ENCODE measurements at places on chromosomes 3 and 15.

- no peak for DNase-seq
Observed at GRCh38 chr3:8657804-8658305, 13.3 kb upstream of the SSUH2 start.

DNA sequence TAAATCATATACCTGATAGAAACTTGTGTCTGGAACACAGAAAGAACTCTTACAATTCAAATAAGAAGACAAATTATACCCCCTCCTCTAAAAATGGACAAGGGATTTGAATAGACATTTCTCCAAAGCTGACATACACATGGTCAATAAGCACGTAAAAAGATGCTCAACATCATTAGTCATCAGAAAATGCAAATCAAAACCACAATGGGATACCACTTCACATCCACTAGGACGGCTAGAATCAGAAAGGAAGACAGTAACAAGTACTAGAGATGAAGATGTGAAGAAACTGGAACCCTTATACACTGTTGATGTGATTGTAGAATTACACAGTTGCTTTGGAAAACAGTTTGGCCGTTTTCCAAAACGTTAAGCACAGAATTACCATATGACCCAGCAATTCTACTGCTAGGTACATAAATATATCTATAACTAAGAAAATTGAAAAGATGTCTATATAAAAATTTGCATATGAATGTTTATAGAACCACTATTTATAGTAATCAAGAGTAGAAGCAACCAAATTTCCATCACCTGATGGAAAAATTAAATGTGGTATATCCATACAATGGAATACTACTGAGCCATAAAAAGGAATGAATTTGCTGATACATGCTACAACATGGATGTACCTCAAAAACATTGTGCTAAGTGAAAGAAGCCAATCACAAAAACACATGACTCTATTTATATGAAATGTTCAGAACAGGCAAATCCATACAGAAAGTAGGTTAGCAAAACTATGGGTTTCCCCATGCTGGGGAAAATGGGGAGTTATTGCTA, 60.8 kb downstream of the GREM1 start:
- no peak for DNase-seq

DNA sequence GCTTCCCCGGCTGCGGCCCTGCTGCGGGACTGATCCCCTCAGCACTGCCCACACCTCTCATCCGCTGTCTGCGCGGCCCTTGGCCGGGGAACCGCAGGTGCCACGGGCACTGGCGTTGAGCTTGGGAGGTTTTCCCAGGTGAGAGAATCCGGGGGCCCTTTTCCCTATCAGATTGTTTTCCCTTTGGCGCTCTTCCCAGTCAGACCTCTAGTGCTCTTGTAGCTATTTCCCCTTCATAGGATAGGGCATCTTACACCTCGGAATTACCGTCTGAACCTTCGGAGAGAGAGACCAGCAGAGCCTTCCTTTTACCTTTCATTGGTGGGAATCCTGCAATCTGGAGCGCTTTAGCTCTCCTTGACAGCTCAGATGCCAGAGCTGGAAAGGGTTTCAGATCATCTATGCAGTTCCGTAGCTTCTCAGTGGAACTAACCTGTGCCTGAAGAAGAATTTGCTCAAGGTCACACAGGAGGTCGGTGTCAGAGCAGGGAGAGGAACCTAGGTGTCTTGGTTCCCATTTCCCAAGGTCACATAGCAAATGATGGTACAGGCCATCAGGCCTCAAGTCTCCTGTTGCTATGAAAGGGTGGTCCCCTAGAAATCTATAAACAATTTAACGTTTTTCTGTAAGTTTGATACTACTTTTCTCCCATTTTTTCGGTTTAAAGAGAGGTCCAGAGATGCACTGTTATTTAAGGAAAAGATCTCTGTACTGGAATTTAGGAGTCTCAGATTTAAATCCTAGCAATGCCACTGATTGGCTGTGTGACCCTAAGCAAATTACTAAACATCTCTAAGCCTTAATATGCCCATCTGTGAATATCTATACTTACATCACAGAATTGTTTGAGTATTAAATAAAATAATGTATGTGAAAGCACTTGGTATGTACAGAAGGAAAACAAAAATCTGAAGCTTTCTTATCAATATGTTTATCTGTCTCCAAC, 916 bp downstream of the IDH3A start:
- DNase-seq, result no peak

DNA sequence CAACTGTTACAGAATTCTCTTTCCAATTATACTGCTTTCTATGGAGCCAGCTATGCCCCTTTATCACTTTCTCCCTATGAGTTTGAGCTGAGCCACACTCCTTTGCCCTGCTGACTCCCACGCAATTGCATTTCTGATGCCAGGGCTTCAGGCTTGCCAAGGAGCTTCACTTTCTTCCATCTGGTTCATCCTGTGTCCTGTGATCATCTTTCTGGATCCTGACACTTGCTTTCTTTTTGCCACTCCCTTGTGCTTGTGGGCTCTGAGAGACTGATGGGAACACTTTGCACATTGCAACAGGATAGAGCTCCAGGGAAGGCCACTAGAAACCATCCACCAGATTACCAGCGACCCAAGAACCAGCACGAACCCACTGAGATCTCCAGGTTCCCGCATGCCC, 77.0 kb upstream of the SEC13 start:
- no peak for DNase-seq

GRCh38 chr3:128278761-128279600, 125.7 kb downstream of the EEFSEC start:
- peak; percentile 59 for DNase-seq

- DNase-seq, result no peak
Observed at GRCh38 chr15:75109736-75110130, 86.3 kb downstream of the PPCDC start.

GRCh38 chr15:91199511-91199910, 99.5 kb downstream of the SV2B start:
- DNase-seq, result no peak

DNA sequence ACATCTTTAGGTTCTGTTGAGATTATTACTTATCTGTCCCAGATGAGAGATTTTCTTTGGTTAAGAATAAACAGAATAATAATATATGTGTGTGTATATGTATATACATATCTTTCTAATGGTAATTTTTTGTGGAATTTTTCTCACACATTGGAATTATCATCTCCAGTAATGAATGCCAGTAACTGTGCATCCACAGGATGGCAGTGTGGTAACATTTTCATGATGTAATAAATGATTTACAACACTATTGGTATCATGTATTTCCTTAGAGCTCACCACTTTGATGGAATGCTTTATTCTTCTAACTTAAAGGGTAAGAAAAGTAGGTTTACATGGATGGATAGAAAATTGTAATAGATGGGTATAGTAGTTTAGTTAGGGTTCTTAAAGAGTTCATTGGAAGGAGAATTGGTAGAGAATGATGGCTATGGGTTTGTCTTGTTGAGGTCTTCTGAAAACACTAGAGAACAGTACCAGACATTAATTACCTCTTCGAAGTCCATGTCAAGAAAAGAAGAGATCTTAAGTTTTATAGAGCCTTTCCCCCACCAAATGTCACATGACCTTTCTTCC, 78.1 kb downstream of the STT3B start:
- DNase-seq, result no peak

- no peak for DNase-seq
Observed at GRCh38 chr3:119453822-119454221, 9.6 kb downstream of the TMEM39A start.

GRCh38 chr15:80323285-80323684, 71.3 kb upstream of the CTXND1 start:
- DNase-seq, result no peak

GRCh38 chr3:48370333-48370713, 1.7 kb upstream of the FBXW12 start:
- no peak for DNase-seq

- DNase-seq, result peak; percentile 69
Observed at GRCh38 chr3:25033407-25034029, 394.5 kb upstream of the RARB start.

DNA sequence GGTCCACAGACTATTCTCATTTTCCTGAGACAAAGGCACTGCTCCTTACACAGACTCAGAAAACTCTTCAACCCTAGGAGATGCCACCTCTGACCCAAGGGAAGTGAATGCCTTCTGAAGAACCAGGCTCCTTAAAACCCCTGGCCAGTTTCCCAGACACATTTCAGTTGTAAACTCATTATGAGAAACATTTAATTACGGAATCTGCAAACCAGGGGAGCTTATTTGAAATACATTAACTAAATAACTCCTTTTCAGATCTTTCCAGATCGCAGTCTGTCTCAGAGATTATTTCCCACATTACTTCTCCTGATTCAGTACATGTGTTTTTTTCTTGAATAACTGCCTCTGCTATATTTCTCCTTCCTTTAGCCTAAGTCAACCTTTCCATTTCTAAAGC, 17.6 kb downstream of the MYO5A start:
- DNase-seq, result no peak

DNA sequence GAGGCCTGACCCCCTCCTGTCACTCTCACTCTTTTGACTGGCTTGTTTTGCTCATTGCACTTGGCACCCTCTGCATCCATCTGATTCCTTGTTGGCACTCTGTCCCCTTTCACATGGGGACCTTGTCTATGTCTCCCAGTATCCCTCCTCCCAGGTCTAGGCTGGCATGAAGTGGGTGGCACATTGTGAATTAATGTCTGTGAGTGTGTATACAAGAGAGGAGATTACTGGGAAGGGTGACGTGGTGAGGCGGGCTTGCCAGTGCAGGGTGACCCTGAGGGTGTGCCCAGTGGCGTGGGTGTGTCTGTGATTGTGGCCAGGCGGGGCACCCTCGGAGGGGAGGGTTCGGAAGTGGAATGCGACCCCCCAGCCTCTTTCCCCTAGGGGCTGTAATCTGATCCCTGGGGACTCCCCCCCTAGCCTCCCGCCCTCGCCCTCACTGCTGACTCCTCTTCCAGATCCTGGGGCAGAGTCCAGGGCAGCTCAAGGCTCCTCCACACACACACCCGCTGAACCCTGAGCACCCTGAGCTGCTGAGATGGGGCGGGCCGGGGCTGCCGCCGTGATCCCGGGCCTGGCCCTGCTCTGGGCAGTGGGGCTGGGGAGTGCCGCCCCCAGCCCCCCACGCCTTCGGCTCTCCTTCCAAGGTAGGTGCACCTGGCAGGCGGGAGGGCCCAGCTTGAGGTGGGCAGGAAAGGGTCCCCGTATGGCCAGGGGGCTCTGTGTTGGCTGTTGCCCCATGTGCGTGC, at the start of gene SEMA3B:
Gene SEMA3B (plus strand): TSS at position 445 of the 749 bp plus-strand sequence. CDS start 94 bp downstream, at position 539.
- DNase-seq, result no peak

- no peak for DNase-seq
Observed at GRCh38 chr15:32909431-32909830, 191.6 kb downstream of the GREM1 start.

DNA sequence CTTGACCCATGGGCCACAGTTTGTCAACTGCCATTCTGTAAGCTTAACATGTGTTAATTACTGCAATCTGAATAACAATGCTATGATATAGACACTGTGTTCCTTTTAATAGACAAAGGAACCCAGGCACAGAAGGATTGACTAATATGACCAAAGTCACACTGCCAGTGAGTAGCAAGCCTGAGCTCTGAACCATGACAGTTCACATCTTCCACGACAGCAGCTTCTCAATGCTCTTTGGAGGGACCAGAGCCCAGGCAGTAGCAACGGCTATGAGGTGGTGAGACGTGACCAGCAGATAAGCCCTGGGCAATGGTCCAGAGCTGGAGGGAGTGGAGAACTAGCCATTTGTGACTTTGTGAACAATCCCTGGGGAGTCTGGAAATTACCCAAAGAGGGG, 19.4 kb downstream of the CA12 start:
- no peak for DNase-seq

- DNase-seq, result peak; percentile 10
Observed at GRCh38 chr3:111956995-111957734, 21.7 kb upstream of the ABHD10 start.

- no peak for DNase-seq
Observed at GRCh38 chr3:16183601-16184270, 9.3 kb downstream of the GALNT15 start.

- DNase-seq, result peak; percentile 19
Observed at GRCh38 chr15:68386587-68387288, 45.2 kb downstream of the ITGA11 start.

DNA sequence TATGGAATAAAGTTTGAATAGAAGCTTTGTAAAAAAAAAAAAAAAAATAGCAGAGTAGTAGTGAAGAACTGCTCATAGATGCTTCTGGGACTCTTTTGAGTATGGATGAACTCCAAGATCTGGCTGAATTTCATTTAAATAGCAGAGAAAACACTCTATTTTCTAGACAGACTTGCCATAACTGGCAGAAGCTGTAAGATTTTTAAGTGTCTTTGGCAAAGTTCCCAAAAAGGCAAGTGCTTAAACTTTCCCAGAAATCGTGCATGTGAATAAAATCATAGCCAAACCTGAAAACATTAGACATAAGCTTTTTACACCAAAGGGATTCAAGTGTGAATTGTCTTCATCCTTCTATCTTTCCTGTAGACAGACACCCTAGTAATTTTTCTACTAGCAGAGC, 110.3 kb upstream of the MITF start:
- no peak for DNase-seq

DNA sequence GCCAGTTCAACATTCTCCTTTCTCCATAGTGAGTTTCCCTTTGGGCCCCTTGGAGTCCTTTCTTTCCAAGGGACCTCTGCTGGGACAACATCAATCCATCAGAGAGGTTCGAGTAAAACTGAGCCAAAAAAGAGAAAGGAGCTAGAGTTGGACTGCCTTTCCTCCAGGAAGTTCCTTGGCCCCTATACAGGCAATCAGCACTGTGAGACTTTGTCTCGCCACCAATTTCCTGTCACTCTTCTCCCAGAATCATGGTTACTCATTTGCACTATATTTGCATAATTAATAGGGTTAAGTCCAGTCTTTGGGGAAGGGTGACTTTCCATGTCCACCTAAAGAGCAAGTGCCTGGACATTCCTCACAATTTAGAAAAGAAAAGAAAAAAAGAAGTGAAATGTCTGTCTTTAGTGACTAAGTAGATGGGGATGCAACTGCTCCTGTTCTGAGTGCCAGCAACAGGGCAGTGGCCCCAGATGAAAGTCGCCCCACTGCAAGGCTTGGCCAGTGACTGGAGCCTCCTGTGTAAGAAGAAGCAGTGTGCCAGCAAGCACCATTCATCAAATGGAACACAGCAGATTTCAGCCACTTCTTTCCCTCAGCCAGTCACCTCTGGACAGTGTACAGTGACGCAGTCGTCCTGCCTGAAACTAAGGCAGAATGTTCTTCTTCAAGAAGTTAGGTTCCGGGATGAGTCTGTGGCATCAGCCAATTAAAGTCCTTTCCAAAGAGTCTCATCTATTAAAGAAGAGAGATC, 91.6 kb downstream of the FSIP1 start:
- DNase-seq, result no peak

DNA sequence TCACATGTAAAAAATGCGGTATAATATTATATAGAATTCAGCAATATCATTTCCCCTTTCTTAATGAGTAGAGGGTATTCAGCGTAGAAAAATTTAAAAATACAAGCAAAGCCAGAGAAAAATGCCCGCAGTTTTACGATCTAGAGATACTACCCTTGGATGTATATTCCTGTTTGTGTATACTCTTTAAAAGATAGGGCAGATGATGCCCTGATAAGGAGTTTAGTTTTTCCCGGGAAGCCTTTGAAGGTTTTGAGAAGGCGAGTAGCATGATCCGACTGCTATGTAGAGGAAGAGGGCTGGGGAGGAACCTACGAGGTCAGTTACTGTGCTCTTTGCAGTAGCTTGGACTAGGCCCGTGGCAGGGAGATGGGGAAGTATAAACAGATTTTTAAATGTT, 1.2 kb downstream of the YEATS2 start:
- no peak for DNase-seq

GRCh38 chr15:36807134-36807764, 227.8 kb downstream of the CDIN1 start:
- no peak for DNase-seq

Measured in H1 (cell line).